ENCODE measurements at places on chromosomes 16 and 17.

DNA sequence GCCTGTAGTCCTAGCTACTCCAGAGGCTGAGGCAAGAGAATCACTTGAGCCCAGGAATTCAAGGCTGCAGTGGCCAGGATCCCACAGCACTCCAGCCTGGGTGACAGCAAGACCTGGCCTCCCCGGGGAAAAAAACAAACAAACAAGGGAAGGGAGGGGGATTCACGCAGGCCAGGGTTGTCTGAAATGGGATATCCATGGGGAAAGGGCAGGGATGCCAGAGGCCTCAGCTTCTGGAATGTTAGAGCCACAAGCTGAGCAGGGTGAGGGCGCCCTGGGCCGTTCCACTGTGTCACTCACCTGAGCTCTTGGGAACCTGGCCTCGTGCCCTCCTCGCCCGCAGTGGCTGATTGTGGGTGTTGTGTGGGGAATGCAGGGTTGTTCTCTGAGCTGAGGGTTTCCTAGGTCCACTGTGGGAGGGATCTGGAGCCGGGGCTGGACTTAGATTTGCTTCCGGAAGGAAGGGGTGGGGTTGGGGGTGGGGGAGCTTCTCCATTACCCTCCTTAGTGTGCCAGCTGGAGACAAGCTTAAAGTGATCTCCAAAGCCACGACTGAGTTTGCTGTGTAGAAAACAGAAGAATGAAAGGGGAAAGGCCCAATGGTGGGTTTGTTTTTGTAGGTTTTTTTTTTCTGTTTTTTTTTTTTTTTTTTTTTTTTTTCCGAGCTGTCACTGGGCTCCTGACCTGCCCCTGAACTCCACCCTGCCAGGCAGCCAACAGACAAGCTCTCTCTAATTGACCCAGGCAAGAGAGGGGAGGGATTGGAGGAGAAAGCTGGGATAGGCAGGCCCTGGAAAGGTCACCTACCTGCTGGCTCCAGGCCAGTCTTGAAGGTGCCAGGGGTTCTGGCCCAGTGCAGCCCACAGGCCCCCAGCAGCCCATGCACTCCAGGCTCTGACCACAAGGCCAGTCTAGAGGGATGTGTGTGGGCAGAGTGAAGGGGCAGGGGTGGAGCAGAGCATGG is at the start of gene SULT1A1:
Gene SULT1A1 (minus strand): TSS at position 414 of the 964 bp plus-strand sequence. CDS start 1,189 bp downstream, outside the sequence.
- DNase-seq, result no peak

DNA sequence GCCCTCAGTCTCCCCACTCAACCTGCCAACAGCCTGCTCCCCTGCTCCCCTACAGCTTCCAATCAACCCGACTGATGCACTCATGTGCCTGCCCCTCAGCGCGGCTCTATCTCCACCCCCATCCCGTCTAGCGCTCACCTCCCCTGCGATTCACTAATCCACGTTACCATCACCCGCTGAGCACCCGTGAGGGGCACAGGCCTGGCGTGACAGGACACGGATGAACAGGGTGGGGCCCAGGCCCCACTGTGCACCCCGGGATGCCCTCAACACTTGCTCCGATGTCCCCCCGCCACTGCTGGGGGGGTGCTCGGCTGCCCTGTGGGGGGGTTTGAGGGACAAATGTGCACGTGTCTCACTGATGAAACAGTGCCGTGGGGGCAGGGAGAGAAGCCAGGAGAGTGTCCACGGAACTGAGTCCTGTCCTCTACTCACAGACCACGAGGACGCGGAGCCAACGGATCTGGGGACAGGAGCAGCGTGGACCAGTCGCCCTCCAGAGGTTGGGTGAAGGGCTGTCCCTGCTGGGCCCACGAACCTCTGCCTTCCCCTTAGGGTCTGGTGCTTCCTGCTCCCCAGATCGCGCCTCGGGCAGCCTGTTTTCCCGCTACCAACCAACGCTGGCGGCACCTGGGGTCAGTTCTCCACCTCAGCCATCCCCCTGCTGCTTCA is 66.7 kb downstream of the RPH3AL start:
- DNase-seq, result no peak

GRCh38 chr17:76830987-76831715 is 37.1 kb upstream of the MGAT5B start:
- DNase-seq, result no peak

- DNase-seq, result no peak
These were observed 1.8 kb downstream of the TMEM95 start for GRCh38 chr17:7356756-7357155.

GRCh38 chr16:54489225-54490111 is 202.9 kb upstream of the IRX3 start:
- no peak for DNase-seq

- no peak for DNase-seq
These were observed 11.0 kb downstream of the KRT32 start for GRCh38 chr17:41456204-41456603.

- DNase-seq, result no peak
These were observed 20.9 kb downstream of the RGS9 start for GRCh38 chr17:65158041-65158440.

DNA sequence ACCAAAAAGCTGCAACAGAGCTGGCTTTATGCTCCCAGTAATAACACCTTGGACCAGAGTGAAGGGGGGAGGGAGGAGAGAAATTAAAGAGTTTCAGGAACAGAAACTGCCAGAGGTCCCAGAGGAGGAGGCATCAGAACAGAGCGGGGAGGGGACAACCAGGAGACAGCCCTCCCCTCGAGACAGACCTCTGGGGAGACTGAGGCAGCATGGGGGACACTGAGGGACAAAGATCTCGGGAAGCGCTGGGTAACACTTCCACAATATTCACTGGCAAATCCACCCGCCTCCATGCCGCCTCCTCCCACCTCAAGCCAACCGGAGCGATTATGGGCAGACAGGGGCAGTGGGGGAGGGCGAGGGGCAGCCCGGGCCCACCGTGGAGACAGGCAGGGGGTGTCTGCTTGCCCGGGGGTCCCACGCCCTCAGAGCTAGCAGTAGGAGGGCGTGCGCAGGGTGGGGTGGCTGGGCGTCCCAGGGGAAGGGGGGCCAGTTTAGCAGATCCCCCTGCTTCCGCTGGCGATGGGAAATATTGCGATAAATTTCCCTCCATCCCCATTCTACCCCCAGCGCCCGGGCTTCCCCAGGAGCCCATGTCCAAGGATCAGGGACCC is 1.2 kb downstream of the PCGF2 start:
- no peak for DNase-seq

GRCh38 chr17:14803826-14804225 is 461.3 kb downstream of the PMP22 start:
- DNase-seq, result no peak

DNA sequence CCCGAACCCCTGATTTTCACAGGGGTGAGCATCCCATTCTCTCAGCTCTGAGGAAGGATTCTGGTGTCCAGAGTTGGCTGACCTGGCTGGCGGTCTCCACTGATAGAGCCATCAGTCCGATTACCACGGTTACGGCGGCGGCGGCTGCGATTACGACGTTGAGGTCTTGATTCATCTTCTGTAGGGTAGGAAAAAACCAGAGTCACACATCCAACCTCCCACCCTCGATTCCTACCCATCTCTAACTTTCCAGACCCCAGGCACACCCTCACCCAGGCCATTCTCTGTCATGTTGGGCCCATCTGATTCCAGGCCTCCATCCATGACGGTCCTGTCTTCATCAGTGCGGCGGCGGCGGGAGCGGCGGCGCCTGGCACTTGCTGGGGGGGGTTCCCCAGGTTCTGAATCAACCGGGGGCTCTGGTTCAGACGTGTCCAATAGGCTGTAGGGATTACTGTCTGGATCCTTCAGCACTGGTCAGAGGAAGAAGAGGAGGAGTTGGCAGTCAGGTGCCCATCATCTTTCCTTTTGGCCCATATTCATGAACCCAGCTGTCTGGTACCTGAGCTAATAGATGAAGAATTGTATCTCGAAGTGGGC is 2.6 kb upstream of the SOX15 start:
- no peak for DNase-seq

DNA sequence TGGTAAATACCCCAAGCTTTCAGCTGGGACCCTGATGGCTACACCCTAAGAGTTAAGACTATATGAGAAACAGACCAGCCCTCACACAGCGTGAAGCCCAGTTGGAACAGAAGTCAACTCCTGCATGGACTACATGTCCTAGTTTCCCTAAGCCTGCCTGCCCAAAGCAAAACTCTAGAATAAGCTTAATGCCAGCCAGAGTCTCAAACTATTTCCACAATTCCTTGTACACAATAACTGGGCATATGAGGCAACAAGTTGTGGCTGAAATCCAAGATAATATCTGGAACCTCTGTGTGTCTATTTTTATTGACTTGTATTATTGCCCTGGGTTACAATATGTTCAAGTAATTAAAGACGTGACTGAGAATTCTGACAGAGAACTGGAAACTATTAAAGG is 19.4 kb downstream of the MYH10 start:
- no peak for DNase-seq

DNA sequence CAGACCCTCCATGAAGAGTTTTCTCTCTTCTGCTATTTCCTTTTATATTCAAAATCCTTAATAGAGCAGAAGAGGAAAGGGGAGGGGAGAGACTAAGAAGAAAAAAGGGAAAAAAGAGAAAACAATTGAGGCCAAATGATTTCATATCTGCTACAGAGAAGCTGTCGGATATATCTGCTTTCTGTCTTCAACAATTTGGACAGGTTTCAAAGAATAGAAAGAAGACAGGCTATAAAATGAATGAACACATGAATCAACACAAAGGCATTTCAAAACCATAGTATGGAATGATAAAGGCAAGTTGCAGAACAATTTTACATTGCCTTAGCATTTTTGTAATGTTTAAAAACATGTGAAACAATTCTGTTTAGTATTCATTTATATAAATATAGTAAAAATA is 4.7 kb upstream of the CMTR2 start:
- DNase-seq, result no peak

GRCh38 chr17:51548125-51548524 is 287.8 kb downstream of the UTP18 start:
- no peak for DNase-seq

All from CD4-positive, alpha-beta T cell treated with Interferon alpha-2 for 1 hour (primary cell).